ENCODE measurements at places on chromosomes 5 and 9.

DNA sequence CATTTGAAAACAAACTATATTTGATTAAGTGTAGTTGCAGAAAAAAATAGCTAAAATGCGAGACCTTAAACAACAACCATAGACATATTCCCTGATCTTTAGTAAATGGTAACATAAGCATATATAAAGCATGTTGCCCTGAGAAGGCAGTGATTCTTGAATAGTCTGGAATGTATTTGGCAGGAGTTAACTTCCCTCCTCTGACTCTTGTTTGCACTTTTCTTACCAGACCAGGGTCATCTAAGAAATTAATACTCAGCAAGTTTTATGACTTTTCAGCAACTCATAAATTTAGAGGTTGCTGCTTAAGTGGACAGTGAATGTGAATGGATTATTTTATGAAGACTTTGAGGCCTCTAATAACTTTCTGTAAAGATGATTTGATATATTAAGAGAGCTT lies 55.3 kb upstream of the NUDT12 start:
- DNase-seq, result no peak

GRCh38 chr9:123544007-123544827 lies 188.2 kb downstream of the CRB2 start:
- DNase-seq, result peak; percentile 10

- no peak for DNase-seq
These were observed 242.1 kb downstream of the ZNF608 start for GRCh38 chr5:124504081-124504916.

GRCh38 chr9:91392435-91392834 lies 30.7 kb upstream of the AUH start:
- DNase-seq, result no peak

GRCh38 chr9:16132513-16132912 lies 579.7 kb downstream of the CCDC171 start:
- no peak for DNase-seq

- DNase-seq, result peak; percentile 16
These were observed 711 bp downstream of the PGGT1B start for GRCh38 chr5:115262011-115262320.

DNA sequence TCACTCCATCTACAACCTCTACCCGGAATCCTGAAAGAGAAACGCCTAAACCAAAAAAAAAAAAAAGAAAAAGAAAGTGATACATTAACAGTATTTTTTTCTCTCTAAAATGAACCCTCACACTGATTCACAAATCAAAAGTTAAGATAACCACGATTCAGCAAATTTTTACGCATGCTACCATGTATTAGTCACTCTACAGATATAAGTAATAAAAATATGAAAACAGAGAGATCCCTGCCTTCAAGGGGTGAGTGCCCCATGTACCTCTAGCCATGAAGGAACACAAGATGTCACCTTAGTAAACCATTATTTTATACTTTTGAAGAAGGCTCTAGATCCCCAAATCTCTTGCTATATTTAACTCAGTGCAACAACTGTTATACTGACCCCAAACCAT lies 33.4 kb downstream of the CEMIP2 start:
- DNase-seq, result no peak

DNA sequence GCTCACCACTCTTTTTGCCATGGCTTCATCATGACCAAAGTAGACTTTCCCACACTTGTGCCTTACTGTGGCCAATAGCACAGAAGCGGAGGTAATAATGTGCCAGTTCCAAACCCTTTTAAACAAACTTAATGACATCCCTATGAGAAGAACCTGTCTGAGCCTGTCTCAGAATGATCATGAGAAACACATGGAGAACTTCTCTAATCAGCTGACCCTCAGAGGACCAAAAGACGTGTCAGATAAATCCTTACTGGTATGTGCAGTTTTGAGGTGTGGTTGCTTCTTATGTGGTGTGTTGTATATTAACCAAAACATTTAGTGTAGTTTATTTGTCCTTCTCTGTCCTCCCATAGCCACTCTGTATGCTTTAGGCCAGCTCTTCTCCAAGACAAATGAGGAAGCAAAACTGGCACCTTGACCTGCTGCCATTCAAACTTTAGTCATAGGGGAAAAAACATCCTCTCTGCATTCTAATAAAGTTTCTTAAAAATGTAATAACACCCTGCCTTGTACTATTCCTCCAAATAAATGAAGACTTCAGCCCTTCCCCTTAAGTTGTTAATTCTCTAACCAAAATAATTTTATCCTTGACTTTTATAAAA lies 168.9 kb downstream of the MUSK start:
- no peak for DNase-seq

DNA sequence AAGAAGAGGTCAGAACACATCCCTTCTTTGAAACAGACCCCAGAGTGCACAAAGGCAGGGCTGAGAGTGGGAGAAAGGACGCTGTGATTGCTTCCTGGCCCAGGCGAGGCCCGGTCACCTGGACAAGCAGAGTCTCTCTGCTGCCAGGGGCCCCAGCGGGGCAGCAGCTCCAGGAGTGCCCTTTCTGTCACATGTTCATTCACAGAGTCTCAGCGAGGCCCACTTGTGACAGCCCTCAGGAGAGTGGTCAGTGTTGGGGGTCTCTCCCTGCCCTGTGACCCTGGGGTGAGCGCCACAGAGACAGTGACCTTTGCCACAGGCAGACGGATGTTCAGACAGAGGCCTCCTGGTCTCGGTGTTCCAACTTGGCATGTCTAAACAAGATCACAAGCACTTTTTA lies 130.2 kb upstream of the IRX4 start:
- DNase-seq, result no peak

DNA sequence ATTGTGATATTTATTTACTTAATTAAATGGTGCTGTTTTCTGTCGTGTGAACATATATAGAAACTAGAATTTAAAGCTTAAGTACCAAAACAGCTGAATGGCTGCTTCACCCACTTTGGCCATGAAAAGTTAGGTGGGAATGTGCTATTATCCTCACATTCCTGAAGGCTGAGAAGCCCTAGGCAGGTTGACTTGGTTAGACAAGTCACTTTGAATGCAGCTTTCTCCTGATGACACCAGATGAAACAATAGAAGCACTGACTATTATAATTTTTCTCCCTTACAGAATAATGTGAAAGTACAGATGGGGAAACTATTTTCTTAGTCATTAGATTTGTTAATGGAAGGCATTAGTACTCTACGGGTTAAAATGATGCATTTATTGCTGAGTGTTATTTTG lies 65.1 kb upstream of the C5orf46 start:
- DNase-seq, result no peak

- no peak for DNase-seq
These were observed 161.1 kb upstream of the EFNA5 start for GRCh38 chr5:107831612-107832395.

DNA sequence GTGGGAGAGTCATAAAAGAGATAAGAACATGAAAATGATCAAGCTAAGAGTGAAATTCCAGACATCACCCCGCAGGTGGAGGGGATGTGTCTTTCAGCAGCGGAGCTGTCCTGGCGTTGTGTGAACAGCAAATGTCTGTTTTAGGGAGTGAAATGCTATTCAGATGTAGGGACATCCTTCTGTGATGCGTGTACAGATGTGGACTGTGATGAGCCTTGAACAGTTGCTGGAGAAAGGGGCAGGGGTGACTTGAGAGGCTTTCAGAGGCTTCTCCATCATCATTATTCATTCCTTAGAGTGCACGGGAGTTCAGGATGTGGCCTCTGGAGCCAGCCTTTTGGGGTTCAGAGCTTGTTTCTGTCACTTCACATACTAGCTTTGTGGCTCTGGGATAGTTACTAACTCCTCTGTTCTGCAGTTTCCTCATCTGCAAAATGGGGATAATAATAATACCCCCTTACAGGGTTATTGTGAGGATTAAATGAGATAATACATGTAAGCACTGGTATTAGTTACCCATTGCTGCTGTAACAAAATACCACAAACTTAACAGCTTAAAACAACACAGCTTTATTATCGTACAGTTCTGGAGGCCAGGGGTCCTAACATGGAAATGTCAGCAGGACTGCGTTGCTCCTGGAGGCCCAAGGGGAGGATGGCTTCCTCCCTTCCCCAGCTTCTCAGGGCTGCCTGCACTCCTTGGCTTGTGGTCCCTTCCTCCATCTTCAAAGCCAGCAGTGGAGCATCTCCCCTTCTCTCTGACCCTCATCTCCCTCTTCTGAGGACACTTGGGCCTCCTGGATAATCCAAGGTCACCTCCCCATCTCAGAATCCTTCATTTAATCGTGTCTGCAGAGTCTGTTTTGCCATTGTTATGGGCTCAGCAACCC lies 9.4 kb downstream of the TRAF1 start:
- no peak for DNase-seq

- DNase-seq, result no peak
These were observed 103.8 kb upstream of the SLC1A3 start for GRCh38 chr5:36502608-36503007.

GRCh38 chr5:77849308-77849900 lies 73.3 kb upstream of the TBCA start:
- no peak for DNase-seq

GRCh38 chr9:120928483-120929228 lies 2.1 kb upstream of the TRAF1 start:
- DNase-seq, result peak; percentile 77

DNA sequence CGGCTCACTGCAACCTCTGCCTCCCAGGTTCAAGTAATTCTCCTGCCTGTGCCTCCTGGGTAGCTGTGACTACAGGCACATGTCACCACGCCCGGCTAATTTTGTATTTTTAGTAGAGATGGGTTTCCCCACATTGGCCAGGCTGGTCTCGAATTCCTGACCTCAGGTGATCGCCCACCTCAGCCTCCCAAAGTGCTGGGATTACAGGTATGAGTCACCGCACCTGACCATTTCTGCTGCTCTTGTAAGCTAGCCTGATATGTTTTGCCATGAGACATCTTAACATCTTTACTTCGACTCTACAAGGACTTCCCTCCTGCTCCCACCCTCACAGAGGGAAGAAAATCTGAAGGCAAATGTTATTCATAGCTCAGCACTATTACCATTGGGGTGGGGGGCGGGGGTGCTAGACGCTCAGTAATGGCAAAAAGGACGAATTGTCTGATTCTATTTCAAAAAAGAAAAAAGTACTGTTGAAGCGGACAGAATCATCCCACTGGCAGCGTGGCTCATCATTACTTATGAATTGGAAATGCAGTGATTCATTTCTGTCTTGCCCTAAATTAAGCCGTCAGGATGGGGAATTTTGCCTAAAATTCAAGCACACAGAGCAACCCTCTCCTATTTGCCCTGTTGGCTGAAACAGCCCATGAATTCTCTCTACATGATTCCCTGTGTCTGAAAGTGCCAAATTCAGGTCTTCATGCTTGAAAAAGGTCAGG lies 46.4 kb upstream of the WWC1 start:
- no peak for DNase-seq

DNA sequence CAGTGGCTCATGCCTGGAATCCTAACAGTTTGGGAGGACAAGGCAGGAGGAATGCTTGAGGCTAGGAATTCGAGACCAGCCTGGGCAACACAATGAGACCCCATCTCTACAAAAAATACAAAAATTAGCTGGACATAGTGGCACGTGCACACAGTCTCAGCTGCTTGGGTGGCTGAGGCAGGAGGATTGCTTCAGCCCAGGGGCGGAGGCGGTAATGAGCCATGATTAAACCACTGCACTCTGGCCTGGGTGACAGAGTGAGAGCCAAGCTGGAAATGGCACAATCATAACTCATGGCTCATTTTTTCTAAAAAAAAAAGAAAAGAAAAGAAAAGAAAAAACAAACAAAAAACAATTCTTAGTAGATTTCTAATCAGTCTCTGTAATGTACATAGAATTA lies 446.2 kb downstream of the ELAVL2 start:
- no peak for DNase-seq

DNA sequence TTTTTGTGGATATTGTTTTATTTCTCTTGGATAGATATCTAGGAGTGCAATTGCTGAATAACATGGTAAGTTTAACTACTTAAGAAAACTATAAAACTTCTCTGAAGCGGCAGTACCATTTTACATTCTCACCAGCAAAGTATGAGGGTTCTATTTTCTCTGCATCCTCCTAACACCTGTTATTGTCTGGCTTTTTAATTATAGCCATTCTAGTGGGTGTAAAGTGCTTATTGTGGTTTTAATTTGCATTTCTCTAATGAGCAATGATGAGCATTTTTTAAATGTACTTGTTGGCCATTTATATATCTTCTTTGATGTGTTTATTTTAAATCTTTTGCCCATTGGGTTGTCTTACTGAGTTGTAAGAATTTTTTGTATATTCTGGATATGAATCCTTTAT lies 28.7 kb downstream of the SMIM32 start:
- DNase-seq, result no peak

DNA sequence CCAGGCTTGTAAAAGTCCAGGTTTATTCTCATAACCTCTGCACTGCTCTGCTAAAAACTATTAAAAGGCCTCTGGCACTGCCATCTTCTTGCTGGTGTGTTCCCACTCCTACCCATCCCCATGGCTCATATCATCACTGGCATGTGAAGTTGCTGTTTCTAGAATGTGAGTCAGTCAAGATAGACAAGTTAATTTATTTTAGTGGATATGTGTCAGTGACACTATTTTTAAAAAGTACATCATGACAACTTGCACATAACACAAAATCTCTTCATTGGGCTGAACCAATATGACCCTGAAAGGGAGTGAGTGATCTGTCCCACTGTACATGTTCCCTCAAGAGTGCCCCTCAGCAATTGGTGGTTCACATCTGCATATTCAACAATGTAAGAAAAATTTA lies 299.7 kb downstream of the NFIB start:
- no peak for DNase-seq

DNA sequence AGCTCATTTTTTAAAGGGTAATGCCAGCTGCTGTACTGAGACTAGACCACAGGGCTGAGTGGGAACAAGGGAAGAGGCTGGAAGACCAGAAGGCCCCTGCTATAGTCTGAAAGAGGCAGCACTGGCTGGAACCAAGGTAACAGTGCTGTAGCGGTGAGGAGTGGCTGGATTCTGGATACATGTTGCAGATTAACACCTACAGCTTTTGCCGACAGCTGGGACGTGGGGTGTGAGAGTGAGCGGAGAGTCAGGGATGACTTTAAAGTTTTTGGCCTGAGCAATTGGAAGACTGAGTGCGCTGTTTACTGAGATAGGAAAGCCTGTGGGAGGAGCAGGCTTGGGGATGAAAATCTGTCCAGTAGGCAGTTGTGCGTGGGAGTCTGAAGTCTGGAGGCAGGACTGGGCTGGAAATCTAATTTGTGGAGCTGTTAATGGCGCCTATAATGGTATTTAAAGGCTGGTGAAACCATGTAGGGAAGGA lies 26.5 kb downstream of the AQP7 start:
- DNase-seq, result no peak

DNA sequence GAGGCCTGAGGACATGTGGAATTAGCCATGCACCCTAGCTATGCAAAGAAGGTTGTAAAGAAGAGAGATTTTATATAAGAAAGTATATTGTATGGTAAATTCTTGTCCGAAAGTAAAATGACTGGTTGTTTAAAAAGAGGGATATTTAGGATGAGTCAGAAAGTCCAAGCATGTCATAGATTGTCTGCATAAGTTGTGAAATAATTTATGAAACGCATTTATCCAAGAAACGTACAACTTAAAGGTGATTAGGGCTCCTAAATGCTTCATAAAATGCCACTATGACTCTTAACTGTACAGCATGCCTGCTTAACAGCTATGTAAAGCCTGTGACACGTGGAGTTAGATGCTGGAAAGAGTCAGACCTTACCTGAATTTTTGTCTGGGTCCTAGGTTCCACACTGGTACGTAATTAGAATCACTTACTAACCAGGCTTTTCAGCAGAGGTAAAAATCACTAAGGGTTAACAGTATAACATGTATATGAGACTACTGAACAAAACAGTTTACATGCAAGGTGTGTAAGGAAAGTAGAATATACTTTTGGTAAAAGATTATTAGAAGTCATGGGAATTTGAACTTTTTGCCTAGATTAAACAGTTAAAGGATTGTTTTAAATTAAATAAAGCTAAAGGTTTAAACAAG lies 37.0 kb upstream of the ARL15 start:
- no peak for DNase-seq

Measured in frontal cortex (tissue), 4 donors.